ENCODE measurements at places on chromosomes 5 and 9. TPM values are rescaled to one million over a fixed set of nuclear protein-coding genes. Genes with fewer than 3 reads are reported as not detected.

The SPATA31A1 gene
- not detected for total RNA-seq

The CDH9 gene
- total RNA-seq: not detected

The IFNA2 gene
- not detected for total RNA-seq

The CLTB gene
- 32.0 TPM for total RNA-seq

The CEL gene
- 24,413 TPM for total RNA-seq

The CDH12 gene
- total RNA-seq: not detected

The COL5A1 gene
- 1.9 TPM for total RNA-seq

The IQGAP2 gene
- 32.6 TPM for total RNA-seq

The DMRT3 gene
- not detected for total RNA-seq

The BRD3 gene
- total RNA-seq: 16.5 TPM

The SPAAR gene
- not detected for total RNA-seq

The ZER1 gene
- 18.1 TPM for total RNA-seq

The FAM78A gene
- 0.37 TPM for total RNA-seq

The SDHA gene
- total RNA-seq: 37.9 TPM

The PPP2R2B gene
- 2.1 TPM for total RNA-seq

The OR1L1 gene
- total RNA-seq: not detected

The IL9 gene
- total RNA-seq: not detected

The SOHLH1 gene
- total RNA-seq: not detected

The FAM114A2 gene
- 26.4 TPM for total RNA-seq

The PCDHA1 gene
- total RNA-seq: 0.13 TPM

The HTR1A gene
- total RNA-seq: not detected

The GDA gene
- 2.7 TPM for total RNA-seq

The AK8 gene
- 0.83 TPM for total RNA-seq

The CFAP90 gene
- total RNA-seq: 0.61 TPM

The EHMT1 gene
- total RNA-seq: 34.9 TPM

The PCDHGB4 gene
- 1.5 TPM for total RNA-seq

The GRM6 gene
- total RNA-seq: not detected

The BARHL1 gene
- not detected for total RNA-seq

The EPB41L4B gene
- total RNA-seq: 93.5 TPM

The MOB3B gene
- 3.3 TPM for total RNA-seq

The ASPN gene
- 4.6 TPM for total RNA-seq

The GSN gene
- total RNA-seq: 190 TPM

The EGR1 gene
- 24.1 TPM for total RNA-seq

The PTGS1 gene
- total RNA-seq: 0.92 TPM

The IFNA21 gene
- not detected for total RNA-seq

The PCDHA11 gene
- total RNA-seq: 0.78 TPM

The AGPAT2 gene
- 63.8 TPM for total RNA-seq

The MAP1B gene
- 4.3 TPM for total RNA-seq

The PCDHB4 gene
- 7.2 TPM for total RNA-seq

The HNRNPA0 gene
- total RNA-seq: 8.7 TPM

The BRD9 gene
- total RNA-seq: 16.2 TPM

The PCDHB9 gene
- 0.35 TPM for total RNA-seq

The FBP2 gene
- total RNA-seq: 0.95 TPM

The NOL8 gene
- 9.7 TPM for total RNA-seq

The NRARP gene
- total RNA-seq: 7.5 TPM

The MARCHF3 gene
- 4.3 TPM for total RNA-seq

The ST8SIA4 gene
- total RNA-seq: 5.7 TPM

The PCDHB2 gene
- total RNA-seq: 0.56 TPM

The GARIN3 gene
- not detected for total RNA-seq

The RNF20 gene
- total RNA-seq: 30.6 TPM

The PTGER4 gene
- 9.5 TPM for total RNA-seq
